Adipocyte (in vitro differentiated cells): ENCODE measurements at places on chromosomes 13 and 19.
A peak's percentile ranks its signal among the peaks of the same experiment; 100 is the strongest.

- DNase-seq, result peak; percentile 91
Measured at GRCh38 chr19:57103573-57104277, 16.1 kb upstream of the USP29 start.

DNA sequence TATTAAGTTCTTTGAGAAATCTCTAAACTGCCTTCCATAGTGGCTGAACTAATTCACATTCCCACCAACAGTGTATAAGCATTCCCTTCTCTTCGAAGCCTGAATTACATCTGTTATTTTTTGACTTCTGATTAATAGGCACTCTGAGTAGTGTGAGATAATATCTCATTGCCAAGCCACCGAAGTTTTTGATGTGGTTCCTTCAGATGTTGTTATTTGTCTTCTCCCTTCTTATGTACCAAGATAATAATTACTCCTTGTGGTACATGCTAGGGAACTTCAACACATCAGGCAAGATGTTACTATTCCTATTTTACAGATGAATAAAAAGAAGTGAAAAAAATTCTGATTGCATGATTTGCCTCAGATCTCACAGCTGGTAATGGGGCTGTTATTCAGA lies 70.9 kb downstream of the KCTD12 start:
- no peak for DNase-seq

DNA sequence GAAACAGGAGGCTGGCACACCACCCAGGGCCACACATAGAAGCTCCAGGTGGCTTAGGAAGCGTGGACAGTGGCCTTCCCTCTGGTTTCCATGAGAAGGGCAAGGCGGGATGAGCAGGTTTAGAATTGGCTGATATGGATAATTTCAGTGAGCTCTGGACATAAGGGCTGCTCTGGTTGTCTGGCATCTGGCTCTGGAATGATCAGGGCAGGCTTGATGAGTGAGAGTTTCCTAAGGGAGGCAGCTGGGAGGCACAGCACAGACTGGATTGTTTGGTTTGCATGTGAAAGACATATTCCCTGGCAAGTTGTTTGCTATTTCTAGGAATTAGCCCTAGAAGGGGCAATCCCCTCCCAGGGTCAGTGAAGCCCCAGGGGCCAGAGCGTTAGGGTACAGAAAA lies 129.5 kb downstream of the ATP8A2 start:
- no peak for DNase-seq

- DNase-seq, result peak; percentile 90
Measured at GRCh38 chr19:49119411-49120324, at the start of gene PPFIA3. PPFIA3 (plus strand) TSS chr19:49119544; CDS start chr19:49127874, 8,330 bp downstream.

GRCh38 chr13:45850027-45850613 lies 1.4 kb downstream of the SIAH3 start:
- DNase-seq, result no peak

- no peak for DNase-seq
Measured at GRCh38 chr19:22602631-22603272, 31.4 kb upstream of the ZNF492 start.

- DNase-seq, result no peak
Measured at GRCh38 chr19:23802290-23802689, 43.6 kb upstream of the ZNF681 start.

DNA sequence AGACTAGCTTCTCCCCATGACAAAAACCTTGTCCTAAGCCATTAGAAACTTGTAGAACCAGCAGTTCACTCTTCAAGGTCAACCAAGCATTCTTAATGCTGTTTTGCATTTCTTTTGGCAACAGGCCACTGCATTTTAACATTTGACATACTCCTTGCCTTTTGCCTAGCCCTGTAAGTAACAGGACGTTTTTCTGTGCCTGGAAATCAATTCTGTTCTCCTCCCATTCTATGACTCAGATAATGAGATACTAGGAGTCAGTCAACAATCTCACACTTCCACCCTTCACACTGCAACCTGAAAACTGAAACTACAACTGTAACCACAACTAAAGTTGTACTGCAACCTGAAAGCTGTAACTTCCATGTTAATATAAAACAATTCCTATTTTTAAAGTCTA lies 268.7 kb downstream of the MZT1 start:
- peak; percentile 6 for DNase-seq

DNA sequence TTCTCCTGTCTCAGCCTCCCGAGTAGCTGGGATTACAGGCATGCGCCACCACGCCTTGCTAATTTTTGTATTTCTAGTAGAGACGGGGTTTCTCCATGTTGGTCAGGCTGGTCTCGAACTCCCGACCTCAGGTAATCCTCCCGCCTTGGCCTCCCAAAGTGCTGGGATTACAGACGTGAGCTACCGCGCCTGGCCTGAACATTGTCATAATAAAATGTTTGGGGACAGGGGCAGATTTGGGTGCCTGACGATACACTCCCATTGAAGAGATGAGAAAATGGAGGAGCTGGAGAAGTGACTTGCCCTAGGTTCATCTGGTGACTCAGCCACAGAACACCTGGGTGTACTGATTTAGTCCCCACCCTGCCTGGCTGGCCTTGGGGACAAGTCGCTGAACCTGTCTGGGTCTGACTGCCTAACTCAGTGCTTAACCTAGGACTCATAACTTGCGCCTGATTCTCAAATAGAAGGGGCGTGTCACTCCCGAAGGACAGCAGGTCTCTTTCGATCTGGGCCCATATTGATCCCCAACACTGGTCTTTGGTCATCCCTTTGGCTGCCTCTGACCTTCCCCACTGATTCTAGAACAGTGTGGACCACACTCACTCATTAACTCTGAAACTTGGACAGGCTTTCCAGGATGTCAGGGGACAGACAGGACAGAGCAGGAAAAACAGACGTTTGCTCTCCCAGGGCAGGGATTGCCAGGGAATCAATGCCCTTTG lies 7.6 kb upstream of the BICRA start:
- DNase-seq, result no peak

DNA sequence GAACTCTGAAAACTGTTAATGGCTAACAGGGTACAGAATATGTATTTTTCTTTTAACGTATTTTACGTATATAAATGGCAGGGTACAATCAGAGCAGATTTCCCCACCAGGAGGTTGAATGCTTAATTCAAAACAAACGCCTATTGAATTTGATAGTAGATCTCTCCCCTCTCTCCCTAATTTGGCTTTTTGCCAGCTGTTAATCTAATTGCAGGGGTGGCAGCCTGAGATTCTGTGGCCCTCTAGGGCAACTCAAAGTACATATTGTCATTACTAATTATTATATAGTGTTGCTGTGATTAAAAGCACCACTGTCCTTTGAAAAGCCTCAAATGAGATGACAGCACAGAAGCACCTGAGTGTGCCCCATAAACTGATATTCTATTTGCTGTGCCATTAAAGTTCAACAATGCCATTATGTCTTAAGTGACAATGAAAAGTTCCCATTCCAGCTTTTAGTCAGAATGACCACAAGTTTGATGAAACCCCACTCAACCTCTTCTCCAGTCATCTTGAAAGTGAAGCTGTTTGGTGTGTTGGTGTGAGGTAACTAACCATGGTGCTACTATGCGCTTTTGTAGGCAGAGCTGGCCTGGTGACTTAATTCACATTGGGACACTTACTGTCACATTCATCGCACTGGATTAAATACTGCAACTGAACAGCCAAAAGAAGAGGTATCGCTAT lies 351.4 kb downstream of the KCNRG start:
- DNase-seq, result no peak

DNA sequence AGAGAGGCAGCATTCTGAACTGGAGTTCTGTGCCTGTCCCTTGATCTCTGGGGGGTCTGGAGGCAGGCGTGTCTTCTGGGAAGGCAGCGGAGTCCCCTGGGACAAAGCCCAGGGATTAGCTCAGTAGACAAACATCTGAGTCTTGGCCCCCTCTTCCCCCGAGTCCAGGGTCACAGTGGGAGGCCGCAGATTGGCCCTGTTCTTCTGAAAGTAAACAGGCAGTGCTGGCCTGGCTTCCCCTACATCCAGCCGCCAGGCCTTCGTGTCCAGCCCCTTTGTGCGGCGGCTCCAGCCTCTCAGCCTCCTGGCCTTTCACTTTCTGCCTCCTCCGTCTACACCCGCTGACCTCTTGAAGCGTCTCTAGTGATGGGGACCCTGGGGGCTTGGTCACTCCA lies 989 bp downstream of the NFILZ start:
- peak; percentile 49 for DNase-seq

DNA sequence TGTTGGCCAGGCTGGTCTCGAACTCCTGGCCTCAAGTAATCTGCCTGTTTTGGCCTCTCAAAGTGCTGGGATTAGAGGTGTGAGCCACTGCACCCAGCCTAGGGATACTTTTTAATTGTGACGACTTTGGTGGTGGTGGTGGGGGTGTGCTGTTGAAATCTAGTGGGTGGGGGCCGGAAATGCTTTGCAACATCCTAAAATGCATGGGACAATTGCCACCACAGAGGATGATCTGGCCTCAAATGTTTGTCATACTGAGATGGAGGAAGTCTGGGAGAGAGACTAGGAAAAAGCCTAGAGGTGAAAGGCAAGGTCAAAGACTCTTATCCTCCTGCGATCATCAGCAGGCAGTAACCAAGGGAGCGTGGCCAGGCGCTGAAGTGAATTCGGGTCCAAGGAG lies 1.4 kb downstream of the NWD1 start:
- DNase-seq, result no peak
